Glomerular endothelial cell (primary cell): ENCODE measurements at places on chromosomes 5 and 9.

DNA sequence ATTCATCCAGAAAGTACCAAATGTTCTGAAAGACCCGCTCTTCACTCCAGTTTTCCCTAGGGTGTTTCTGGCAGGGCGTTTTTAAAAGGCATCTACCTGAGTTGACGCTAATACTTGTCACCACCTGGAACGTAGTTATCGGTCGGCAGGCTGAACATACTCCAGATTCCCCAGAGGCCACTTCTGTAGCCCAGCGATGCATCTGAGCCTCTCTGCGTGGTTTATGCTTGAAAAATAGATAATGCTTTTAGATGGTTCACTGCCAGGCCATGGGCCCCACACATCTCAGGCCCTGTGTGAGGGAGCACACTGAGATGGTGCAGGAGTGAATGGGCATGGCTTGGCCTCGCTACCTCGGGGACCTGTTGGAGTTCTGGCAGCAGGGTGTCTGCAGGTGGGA lies 33.0 kb upstream of the NCS1 start:
- no peak for DNase-seq

- DNase-seq = no peak
These were observed 51.0 kb downstream of the IRF1 start for GRCh38 chr5:132439521-132440089.

DNA sequence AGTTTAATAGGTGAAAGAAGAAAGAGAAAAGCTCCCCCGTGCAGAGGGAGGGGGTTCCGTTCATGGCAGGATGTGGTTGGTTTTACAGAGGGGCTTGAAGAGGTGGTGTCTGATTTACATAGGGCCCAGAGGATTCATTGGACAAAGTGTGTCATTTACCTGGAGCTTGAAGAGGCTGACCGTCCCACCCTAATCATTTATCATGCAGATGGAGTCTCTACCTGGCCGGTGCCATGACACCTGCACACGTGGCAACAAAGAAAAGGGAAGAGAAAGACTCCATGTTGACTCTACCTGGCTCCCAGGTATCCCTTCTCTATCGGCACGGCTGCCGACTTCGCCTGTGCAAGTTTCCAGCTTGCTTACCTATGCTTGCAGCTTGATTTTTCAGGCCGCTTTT lies 35.3 kb upstream of the PRRC2B start:
- no peak for DNase-seq

- DNase-seq = no peak
These were observed 24.3 kb downstream of the THBS4 start for GRCh38 chr5:80059354-80059980.

GRCh38 chr5:74017112-74017511 lies 391.1 kb downstream of the ARHGEF28 start:
- no peak for DNase-seq

- no peak for DNase-seq
These were observed 307.5 kb upstream of the IRX2 start for GRCh38 chr5:3058942-3059341.

DNA sequence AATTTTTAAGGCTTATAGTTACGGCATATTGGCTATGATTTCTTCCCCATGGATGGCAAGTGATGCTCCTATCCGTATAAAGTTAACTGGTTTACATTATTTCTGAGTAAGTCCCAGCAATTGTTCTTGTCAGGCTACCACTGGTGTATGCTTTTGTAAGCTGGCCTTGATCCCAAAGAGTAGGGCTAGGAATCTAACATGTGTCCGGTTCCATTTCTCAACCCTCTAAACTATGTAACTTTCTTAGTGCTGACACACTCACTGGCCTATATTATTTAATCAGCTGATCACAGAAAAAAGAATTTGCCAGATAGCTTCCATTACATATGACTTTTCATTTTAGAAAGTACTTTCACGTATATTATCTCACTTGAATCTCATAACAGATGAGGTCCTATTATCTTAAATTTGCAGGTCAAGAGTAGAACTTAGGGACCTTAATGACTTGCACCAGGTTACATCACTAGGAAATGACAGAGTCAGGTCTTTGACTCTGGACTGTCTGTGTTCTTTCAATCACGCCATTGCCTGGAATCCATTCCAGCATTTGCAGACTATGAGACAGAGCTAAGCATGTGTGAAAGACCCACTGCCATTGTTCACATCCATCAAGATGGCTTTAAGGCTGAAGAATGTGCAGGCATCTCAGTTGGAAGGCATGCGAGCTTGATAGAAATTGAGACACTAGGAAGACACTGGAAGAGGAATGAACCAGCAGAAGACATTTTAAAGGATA lies 362.9 kb downstream of the ARRDC3 start:
- no peak for DNase-seq

DNA sequence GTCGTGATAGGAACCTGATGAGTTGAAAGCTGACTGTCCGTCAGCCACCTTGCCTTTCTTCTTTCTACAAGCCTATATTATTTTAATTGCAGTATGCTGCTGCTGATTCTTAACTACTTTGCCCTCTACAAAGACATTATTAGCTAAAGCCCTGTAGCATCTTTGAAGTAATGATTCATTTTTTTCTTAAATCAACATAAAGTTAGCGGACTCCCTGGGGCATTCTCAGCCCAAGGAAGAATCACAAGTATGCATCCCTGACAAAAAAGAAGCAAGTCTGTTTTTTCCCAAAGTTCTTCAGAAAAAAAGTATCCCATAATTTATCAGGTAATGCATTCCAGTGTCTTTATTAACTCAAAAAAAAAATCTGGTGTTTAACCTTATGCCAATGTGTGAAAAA lies 69.5 kb upstream of the TAS2R1 start:
- DNase-seq = no peak
